ENCODE measurements at places on chromosomes 11 and 22. TPM values are rescaled to one million over a fixed set of nuclear protein-coding genes. Genes with fewer than 3 reads are reported as not detected.

- DNase-seq: peak; percentile 26
Measured at GRCh38 chr22:27474112-27474571, 327.4 kb downstream of the MN1 start.

DNA sequence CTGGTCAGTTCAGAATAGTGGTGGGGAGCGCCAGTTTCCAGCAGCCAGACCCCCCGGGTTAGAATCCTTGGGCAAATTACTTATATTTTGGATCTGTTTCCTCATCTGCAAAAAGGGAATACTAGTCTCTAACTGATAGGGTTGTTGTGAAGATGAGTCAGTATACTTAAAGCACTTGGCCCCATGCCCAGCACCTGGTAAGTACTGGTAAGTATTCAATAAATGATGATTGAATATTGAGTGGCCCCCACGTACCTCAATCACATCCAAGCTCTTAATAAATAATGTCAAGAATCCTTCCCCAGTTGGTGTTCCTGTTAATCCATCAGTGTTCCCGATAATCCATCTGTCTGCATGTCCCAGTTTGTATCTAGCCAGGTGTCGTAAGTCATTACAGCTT, 12.1 kb downstream of the ACP2 start:
- no peak for DNase-seq

GRCh38 chr11:104813532-104813931, 84.7 kb downstream of the CASP12 start:
- no peak for DNase-seq

DNA sequence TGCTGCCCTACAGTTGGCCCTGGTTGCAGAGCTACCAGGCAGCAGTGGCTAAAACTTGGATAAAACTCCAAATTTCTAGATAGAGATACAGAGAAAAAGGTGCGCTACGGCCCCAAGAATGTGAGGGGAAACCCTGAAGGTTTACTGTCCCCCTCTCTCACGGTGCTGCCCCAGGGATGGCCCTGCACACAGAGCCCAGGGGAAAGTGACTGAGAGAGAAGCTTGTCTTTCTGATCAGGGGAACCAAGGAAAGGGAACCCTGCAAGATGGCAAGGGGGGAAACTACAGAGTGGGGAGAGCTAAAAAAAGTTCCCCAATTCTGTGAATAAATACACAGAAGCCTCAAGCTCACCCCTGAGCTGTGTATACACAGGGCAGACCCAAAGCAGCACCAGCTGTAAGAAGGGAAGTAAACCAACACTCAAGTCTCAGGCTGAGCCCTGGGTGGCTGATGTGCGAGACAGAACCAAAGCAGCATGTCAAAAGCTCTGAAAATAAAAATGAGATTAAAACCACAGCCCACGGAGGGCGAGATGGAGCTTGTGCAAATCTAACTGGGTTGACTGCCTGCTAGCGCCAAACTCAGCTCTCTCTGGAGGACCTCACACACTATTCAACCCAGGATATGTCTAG, 22.1 kb downstream of the GNB1L start:
- no peak for DNase-seq

GRCh38 chr11:134668076-134668475, 256.0 kb upstream of the B3GAT1 start:
- DNase-seq: no peak

B3GAT3 gene
- total RNA-seq: 32.9 TPM

CALCA gene
- not detected for total RNA-seq

Measured in MG63 (cell line).